Retina (tissue), 1 donor: ENCODE measurements at places on chromosomes 3 and 15.

GRCh38 chr3:172194702-172195406 lies 155.5 kb downstream of the FNDC3B start:
- DNase-seq = peak; percentile 32

GRCh38 chr15:29835301-29835700 lies 13.0 kb upstream of the TJP1 start:
- DNase-seq = no peak

GRCh38 chr3:109806929-109807328 lies 469.6 kb upstream of the DPPA4 start:
- no peak for DNase-seq

DNA sequence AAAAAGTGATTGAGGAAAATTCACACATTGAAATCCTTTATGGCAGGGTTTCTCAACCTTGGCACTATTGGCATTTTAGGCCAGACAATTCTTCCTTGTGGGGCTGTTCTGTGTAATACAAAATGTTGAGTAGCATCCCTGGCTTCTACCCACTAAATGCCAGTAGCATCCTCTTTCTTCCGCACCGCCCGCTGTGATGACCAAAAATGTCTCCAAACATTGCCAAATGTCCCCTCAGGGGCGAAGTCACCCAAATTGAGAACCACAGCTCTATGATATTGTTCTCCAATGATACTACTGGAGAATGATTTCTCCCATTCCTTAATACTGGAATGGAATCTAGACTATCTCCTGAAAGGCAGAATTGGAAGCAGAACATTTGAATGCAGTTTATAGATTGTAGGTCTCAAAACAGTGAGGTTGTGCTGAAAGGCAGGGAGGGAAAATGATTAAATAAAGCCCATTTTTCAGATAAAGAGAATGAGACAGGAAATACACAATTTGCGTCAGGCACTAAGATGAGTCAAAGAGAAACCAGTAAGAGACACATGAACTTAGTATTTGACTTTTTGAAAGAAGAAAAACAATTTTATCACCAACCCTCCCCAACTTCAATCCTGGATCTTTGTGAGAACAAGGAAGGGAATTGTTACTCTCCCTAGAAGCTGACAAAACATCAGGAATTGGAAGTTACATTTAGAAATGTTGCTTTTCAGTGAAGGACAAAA lies 101.6 kb upstream of the TNIK start:
- no peak for DNase-seq

DNA sequence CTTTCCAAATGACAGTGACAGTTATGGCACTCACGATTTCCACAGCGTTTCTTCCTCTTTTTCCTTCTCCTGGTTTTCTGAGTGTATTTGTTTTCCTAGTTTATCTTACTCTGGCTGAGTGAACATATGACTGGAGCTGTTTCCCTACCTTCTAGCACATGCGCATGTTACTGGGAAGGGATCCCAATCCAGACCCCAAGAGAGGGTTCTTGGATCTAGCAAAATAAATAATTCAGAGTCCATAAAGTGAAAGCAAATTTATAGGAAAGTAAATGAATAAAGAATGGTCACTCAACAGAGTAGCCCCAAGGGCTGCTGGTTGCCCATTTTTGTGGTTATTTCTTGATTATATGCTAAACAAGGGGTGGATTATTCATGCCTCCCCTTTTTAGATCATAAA lies 23.8 kb downstream of the METTL6 start:
- no peak for DNase-seq

GRCh38 chr15:31255732-31256377 lies 70.8 kb upstream of the KLF13 start:
- no peak for DNase-seq

GRCh38 chr15:62931650-62932049 lies 110.9 kb upstream of the TPM1 start:
- no peak for DNase-seq

GRCh38 chr3:69239063-69239462 lies 116.7 kb upstream of the LMOD3 start:
- no peak for DNase-seq

DNA sequence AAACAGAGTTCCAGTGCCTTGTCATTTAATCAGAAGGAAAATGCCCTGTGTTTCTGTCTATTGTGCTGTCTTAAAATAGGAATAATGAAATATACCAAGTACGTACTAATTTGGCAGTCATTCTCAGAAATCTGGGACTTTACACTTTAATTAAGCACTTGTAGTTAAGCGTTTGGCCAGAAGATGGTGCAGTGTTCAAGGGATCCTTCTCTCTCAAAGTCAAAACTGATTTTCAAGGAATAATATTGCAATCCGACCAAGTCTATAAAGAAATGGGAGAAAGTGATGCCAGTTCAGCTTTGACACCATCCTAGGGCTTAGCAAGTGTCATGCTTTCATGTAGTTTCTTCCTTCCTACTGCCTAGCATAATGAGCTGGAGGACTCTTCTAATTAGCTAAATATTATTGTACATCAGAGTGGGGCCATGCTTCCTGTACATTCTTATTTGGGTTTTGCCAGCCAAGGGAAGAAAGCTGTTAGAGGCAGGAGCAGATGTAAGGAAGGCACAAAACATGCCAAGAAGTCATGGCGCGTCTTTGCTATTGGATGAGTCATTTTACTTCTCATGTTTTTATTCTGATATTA lies 64.8 kb downstream of the SAMMSON start:
- DNase-seq = peak; percentile 71

DNA sequence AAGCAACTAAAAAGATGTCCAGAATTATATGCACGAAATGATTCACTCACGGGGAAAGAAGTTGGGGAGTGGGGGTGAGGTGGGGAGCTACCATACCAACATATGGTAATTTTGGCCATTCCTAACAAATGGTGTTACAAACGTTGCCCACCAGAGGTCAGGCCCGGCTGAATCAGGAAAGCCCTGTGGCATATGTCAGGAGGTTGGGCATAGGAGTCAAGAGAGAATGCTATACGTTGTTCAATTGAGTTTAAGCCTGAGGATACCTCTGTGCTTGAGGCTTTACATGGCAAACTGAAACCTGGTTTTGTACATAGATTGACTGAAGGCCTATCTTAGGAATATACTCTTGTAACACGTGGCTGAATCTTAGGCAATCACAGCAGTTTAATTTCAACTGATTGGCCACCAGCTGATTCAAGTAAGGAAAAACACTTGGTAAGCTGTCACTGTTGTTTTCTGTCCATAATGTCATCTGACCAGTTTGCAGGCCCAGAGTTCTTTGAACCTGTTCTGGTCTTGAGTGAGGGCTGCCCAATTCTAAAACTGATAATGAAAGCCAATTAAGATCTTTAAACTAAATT lies 23.4 kb upstream of the SLC2A2 start:
- peak; percentile 49 for DNase-seq

- DNase-seq = no peak
These were observed 32.7 kb upstream of the FAM98B start for GRCh38 chr15:38421069-38421690.

DNA sequence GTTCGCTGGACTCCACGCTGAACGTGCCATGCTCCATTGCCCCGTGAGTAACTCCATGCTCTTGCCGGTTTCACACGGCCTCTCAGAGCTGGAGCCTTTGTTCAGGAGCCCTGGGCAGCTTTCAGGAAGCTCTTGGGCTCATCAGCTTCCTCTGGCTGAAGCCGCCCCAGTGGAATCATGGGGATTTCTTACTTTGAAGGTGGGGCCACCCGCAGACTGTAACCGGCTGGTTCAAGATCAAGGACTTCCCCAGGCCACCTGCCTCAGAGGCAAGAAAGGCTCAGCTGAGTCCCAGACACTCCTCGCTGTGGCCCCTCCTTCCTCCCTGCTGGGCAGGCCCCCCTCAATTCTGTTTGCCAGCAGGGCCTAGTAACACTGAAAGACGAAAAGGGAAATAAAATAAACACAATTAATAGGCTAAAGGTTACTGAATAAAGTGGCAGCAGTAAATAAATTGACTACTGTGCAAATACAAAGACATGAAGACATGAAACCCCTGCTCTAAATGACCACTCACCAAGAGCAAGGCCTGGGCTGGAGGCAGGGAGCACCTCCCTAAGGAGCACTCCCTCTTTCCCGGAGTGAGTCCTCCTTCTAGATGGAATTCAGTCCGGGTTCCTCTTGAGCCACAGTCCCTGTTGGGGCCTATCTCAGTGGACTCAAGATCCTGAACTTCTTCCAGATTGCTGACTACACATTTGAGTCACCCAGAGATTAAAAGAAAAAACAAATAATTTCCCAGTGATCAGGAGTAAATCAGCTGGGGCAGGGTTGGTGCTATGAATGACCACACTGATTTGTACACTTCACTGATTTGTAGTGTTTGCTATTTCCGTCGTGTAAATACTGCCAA lies 51.0 kb downstream of the ZDHHC19 start:
- peak; percentile 48 for DNase-seq

GRCh38 chr3:113552851-113553250 lies 20.5 kb downstream of the SIDT1 start:
- DNase-seq = no peak

DNA sequence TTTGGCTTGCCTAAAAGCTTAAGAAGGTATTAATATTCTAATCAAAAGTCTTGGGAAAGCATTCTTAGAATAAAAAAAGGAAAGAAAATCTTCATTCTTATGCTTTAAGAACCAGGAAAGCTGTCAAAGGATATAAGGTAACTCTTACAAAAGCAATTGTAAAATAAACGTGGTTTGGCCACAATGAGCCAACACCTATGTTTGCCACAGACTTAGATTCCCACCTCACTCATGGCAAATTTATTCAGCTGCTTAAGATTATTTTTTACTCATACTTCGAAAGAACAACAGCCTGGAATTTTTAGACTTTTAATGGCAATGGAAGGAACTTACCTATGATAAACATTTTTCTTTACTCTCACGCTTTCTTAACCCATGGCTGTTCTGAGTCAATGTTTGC lies 38.4 kb downstream of the AGTR1 start:
- DNase-seq = no peak

DNA sequence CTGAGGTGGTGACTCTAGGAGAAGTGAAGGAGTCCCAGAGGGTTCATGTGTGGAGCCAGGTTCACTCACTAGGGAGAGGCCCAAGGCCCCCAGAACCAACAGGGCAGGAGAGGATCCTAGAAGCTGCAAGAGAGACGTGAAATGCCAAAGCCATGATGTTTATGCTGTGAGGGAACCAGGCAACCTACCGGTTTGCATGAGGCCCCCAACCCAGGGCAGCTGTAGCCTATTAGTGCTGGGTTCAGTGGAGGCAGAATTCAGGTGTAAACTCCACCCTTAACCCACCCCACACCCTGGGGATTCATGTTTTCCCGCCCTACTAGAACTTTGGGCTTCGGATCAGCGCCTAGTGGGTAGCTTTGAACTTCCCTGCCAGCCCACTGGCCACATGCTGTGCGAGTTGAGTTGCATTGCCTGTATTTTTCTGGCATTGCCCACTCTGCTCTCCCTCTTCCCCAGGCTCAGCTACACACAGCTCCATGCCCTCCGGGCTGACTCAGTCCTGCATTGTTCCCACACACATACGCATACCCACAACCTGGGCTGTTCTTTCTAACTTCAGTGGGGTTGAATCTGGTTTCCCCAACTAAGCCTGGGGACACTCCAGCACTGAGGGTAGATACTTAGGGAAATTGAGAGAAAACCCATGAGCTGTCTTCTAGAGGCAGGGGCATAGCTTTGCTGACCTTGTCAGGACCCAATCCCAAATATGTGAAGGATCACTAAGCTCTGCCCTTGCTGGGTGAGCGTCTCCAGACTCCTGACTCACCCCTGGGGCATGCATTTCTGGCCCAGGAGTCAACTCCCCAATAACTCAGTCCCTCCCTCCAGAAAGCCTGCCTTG lies 2.0 kb upstream of the ZBTB47 start:
- DNase-seq = no peak

DNA sequence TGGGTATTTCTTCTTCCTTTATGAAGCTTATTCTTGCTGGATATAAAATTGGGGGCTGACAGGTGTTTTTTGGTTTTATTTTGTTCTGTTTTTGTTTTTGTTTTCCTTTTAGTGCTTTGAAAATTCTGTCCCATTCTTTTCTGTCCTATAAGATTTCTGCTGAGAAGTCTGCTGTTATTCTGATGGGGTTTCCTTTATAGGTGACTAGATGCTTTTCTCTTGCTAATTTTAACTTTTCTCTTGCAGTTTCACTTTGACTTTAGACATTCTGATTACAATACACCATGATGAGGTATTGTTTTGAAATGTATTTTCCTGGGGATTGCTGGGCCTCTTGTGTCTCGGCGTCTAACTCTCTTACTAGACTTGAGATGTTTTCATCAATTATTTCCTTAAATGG lies 22.8 kb downstream of the TTC14 start:
- DNase-seq = no peak

- no peak for DNase-seq
These were observed 6.6 kb downstream of the GABRB3 start for GRCh38 chr15:26766262-26766661.

GRCh38 chr3:195386739-195387138 lies 56.1 kb downstream of the ACAP2 start:
- no peak for DNase-seq

GRCh38 chr15:68582236-68582635 lies 3.4 kb downstream of the CORO2B start:
- DNase-seq = no peak

GRCh38 chr15:98770984-98771383 lies 122.6 kb downstream of the IGF1R start:
- DNase-seq = no peak

- DNase-seq = no peak
These were observed 42.2 kb downstream of the FOXP1 start for GRCh38 chr3:71541313-71541712.

DNA sequence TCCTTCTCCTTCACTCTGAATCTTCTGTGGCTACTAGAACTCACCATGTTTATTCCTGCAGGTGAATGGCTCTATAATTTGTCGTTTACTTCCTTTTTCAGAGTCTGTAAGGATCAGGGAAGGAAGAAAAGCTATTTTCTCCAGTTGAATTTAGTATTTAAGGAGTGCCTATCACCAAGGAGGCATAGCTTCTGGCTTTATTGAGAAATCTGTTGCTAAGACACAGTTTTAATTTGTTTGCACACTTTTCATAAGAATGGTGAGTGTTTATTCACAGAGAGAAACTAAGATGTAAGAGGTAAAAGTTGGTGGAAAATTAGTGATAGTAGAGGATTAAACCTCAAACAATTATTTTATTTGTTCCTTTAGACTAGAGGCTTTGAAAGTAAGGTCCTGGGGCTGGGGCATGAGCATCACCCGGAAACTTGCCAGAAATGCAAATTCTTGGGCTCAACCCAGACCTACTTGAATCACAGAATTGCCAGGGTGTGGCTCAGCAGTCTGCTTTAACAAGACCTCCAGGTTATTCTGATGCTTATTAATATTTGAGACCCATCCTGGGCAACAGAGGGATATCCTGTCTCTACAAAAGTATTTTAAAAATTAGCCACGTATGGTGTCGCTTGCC lies 461.3 kb downstream of the AGBL1 start:
- no peak for DNase-seq

DNA sequence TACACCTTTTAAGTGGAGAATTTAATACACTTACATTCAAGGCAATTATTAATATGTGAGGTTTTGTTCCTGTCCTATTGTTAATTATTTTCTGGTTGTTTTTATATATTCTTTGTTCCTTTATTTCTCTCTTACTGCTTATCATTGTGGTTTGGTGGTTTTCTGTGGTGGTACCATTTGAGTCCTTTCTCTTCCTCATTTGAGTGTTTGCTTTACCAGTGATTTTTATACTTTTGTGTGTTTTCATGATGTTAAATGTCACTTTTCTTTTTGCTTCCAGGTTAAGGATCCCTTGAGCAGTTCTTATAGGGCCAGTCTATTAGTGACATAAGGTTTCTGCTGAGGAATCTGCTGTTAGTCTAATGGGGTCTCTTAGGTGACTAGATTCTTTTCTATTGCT lies 116.5 kb downstream of the LRRK1 start:
- DNase-seq = no peak
